ENCODE measurements at places on chromosomes 1 and 21.
A peak's percentile ranks its signal among the peaks of the same experiment; 100 is the strongest.

GRCh38 chr1:210262167-210262896, 29.7 kb downstream of the SERTAD4 start:
- DNase-seq: no peak

GRCh38 chr1:86436041-86436440, 12.1 kb downstream of the CLCA2 start:
- no peak for DNase-seq

- DNase-seq: peak; percentile 33
These were observed 94.8 kb upstream of the SGIP1 start for GRCh38 chr1:66439031-66439740.

GRCh38 chr1:63774617-63775417, 1.0 kb downstream of the ROR1 start:
- DNase-seq: peak; percentile 36

DNA sequence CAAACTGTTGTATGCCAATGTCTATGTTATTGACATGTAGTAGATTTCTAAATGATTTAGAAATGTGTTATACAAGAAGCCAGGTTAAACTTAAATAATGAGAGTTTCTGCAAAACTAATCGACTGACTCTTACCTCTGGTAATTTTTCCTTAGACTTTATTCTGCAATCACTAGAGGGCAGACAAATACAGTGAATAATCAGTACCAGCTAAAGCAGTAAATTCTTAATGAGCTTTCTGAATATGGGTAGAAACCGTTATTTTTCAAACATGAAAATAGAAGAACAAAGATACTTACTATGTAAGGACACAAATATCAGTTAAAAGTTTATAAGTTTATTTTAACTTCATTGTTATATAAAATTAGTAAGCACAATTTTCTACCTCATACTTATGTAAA, 97.9 kb upstream of the RGS1 start:
- DNase-seq: peak; percentile 45

DNA sequence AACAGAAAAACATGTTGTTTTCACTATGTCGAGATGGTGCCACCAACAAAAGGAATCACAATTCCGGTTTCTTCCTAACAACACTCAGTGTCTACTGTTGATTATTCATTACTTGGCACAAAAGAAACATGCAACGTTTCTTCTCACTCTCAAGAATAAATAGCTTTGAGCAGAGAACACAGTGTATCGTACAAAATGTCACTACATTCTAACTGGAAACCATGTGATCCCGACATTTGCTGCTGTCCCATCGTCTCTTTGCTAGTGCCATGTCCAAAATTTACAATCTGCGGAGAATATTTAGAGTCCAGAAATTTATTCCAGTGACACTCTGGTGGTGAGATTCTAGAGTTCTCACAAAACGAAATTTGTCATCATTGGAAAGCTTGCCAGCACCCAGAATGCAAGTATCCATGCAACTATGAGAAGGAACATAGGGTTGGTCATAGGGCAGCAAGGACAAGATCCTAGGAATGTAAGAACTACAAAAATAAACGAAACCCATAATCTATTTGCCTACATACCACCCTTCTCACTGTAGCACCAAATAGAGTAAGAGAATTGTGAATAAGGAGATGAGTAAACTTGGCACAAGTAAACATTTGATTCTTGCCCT, 505.1 kb downstream of the LTN1 start:
- DNase-seq: no peak

DNA sequence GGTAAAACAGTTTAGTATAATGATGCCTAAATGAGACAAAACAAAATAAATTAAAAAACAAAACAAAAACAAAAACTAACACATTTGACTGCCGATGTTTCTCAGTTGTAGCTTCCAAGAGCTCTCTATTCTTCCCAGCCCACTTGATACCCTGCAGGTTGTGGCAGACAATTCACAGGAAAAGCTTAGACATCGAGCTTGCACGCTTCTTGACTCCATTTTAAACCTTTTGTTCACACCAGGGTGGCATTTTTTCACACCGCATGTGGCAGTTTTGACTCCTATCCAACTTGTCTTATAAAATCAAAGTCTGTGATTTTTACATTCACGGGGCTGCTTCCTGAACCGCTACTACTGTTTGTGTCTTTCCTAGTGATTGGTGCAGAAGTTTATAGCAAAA, 575.9 kb downstream of the USP25 start:
- DNase-seq: no peak

DNA sequence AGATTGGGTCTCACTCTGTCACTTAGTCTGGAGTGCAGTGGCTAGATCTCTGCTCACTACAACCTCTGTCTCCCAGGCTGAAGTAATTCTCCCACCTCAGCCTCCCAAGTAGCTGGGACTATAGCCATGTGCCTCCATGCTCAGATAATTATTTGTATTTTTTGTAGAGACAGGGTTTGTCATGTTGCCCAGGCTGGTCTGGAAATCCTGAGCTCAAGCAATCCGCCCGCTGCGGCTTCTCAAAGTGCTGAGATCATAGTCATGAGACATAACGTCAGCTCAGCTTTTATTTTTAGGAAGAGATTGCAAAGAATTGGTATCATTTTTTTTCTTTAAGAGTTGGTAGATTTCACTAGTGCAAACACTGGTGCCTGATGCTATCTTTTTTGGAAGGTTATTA, 244.9 kb downstream of the DSCAM start:
- DNase-seq: no peak

- peak; percentile 15 for DNase-seq
These were observed 31.1 kb downstream of the OTUD7B start for GRCh38 chr1:149979245-149979971.

- DNase-seq: no peak
These were observed 341.1 kb downstream of the PCP4 start for GRCh38 chr21:40208206-40208947.

DNA sequence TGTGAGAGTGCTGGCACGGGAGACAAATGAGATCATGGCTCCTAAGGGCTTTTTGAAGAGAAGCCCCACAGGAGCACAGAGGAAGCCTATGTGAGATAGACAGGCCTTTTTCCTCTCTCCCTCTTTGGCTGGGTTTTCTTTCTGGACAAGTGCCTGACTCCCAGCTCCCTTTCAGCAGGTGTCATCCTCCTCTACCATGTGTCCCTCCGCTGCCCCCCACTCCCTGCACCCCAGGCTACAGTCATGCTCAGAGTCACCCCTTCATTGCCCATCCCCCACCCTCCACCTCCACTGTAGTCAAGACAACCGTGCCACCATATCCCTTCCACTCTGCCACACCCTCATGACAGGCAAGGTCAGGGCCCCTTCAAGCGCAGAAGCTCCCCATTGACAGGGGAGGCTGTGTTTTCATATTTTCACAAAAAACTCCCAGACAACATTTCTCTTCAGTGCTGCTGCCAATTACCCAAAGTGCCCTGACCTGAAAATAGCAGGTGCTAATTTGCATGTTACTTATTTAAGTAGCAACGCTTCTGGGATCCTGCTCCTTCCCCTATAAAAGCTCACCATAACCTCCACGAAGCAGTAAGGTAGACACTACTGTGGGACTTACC, 92.1 kb upstream of the IPO9 start:
- no peak for DNase-seq

- DNase-seq: no peak
These were observed 10.0 kb upstream of the GJB3 start for GRCh38 chr1:34770891-34771504.

- no peak for DNase-seq
These were observed 24.4 kb downstream of the SZRD1 start for GRCh38 chr1:16391411-16391810.

DNA sequence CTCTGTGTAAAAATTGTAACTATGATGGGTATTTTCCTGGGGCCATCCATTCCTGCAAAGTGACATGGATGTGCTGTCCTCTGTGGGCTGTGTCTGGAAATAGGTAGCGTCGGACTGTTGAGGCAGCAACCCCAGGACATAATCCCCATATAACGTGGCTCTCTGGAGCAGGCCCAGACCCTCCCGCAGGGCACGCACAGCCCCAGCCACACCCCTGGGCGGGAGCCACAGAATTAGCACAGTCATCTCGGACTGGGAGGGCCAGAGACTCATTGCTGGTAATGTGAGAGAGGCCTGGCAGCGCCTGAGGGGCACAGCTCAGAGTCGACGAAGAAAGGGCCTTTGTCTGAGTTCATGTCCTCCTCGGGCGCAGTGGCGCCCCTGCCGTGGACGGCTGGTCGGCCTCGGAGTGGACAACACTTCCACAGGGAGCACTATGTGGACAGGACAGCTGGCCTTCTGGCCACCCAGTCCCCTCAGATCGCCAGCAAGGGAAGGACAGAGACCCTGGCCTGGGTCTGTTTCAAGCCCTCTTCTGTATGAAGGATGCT, 20.1 kb downstream of the SIM2 start:
- no peak for DNase-seq

DNA sequence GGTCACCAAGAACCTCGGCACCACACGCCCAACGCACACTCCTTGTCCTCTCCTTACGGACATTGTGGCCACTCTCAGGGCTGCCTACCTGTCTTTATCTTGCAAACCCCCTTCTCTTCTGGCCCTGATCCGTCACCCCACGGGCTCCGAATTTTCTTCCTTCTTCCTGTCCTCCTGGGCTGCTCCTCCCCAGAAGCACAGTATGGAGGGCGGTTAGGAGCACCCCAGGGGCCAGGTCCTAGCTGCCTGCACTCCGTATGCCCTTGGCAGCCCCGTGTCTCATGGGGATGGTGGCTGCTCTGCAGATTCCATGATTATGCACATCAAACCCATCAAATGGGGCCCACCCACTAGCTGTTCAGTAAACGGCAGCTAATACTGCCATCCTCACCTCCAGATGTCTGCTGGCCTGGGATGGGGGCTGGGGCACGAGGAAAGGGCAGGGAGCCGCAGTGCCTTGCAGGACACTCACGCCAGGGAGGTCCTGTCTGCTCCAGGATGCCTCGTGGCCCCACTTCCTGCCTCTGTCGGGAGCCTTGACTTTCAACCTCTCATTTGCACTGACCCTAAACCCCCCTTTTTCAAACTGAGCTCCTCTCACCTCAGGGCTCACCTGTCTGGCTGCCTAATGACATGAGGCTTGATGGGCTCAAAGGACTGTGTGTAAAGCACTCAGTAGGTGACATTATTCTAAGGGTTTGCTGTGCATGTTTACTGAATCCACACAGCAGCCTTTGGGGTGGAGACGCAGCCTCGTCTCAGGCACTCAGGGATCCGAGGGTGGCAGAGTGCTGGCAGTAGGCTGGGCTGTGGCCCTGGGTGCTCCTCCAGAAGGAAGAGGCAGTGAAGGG, 4.4 kb downstream of the TTC34 start:
- DNase-seq: no peak

GRCh38 chr1:13687151-13687715, 12.8 kb upstream of the PRDM2 start:
- DNase-seq: no peak

DNA sequence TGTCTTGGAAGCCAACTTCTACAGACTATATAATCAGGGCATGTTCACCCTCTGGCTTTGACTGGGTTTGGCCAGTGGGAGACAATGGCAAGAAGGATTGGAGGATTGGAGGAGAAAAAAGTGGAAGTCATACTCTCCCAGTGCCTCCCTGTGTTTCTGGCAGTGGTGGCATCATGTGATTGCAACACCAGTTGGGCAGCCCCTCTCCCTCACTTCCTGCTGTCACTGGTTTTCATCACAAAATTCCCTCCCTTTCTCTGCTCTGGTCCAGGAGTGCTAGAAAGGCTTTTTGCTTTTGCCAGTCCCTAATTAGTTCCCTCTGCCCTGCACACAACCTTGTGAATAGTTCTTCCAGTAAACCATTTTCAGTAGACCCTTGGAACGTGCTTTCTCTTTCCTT, 3.7 kb upstream of the QSOX1 start:
- no peak for DNase-seq

GRCh38 chr1:15758953-15759661, 512 bp downstream of the FBLIM1 start:
- peak; percentile 60 for DNase-seq

DNA sequence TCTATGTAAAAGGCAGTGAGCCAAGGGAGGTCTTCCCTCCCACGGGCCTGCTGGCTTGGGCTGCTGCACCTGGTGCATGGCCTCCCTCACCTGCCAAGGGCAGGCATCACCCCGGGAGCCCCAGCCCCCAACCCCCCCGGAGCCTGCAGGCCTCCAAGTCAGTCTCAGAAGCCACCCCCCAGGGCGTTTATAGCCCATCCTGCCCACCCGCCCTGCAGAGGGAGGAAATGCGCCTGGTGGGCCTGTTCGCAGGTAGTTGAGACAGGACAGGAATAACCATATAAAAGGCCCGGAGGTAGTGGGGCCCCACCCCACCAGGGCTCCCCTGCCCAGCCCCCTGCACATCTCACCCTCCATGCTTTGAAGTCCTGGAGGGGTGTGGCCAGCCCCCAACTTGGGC, 18.2 kb upstream of the ARF1 start:
- no peak for DNase-seq

DNA sequence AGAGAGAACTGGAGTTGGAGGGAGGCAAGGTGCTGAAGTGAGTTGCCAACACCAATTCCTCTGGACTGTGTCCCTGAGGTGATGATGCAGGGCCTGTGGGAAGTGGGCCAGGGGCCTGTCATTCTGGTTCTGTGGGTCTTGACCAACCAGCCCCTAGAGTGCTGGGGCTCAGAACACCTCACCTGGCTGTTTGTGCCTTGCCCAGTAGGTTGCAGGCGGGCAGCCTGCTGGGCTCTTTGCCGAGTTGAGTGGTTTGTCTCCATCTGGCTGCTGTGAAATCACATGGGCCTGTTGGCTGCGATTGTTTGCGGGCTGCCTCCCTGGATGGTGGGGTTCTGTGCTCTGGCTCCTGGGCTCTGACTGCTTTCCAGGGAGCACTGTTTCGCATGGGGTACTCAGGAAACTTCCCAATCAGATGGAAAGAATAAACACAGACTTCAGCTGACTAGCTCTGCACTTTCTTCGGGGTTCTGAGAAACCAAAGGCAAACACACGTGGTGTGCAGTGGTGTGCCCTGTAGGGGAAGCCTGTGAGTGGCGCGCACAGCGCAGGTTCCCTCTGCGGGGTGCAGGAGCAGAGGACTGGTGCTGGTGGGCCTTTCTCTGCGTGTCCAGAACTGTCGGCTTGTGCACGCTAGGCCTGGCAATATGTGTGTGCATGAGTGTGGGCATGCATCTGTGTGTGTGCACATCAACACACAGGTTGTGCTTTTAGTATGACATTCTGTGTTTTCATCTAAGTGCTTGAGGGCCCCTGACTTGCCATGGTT, 95.1 kb downstream of the RHOU start:
- DNase-seq: no peak

All from GM20000 (cell line).